Ascending aorta (tissue), 2 donors: ENCODE measurements at places on chromosomes 1 and 21.

DNA sequence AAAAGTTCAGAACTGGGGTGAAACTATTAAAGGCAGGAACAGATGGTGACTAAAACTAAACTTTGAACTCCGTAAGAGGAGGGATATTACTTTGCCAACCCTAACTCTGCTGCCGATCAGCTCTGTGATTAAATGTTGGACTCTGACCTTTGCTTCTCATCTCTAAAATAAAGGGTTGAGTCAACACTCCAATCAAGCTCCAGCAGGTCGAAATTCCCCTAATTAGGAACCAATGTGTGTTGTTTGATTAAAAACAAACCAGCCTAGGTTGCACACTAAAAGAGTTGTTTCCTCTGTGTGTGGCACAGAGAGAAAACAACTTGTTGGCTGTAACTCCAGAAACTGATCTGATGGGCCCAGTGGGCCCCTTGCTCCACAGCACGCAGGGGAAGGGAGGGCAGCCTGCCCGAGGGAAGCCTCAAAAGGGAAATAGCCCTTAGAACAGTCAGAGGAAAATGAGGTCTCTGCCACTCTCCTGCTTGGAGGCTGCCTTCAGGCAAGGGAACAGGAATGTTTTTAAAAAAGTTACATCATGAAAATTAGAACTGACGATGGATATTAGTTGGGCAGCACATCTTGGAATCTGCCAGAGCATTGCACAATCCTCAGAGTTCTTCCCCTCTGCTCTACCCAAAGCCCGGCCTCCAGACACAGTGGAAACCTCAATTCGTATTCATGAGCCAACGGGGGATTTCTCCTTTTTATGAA is 69.3 kb downstream of the KCTD3 start:
- no peak for DNase-seq

DNA sequence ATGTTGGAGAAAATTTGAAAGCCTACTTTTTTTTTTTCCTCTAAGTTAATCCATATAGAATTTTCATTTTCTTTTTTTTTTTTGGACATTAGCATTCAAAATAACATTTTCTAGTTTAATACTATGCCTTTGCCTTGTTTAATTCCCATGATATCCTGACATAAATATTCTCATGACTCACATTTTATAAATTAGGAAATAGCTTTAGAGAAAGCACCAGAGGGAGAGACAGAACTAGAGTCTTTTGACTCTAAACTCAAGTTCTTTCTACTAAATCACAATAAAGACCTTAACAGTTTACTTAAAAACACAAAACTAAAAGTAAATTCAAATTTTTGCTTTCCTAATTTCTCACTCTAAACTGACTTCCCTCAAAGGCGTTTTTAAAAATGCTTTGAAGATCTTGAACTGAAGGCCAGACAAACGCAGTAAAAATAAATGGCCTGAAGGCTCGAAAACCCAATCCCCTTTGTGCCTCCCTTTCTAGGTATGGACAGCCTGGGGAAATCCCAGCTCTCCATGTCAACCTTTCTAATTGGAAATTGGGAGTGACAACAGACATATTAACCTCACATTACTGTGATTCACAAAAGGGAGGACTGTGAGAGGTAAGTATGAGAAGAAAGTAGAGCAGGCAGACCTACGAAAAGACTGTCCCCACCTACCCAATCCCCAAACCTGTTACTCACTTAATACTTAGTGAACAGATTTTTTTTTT is 104.6 kb downstream of the ENAH start:
- no peak for DNase-seq

- no peak for DNase-seq
These were observed 105.5 kb downstream of the FASLG start for GRCh38 chr1:172764378-172764777.

GRCh38 chr1:33361532-33362235 is 40.8 kb upstream of the A3GALT2 start:
- no peak for DNase-seq

DNA sequence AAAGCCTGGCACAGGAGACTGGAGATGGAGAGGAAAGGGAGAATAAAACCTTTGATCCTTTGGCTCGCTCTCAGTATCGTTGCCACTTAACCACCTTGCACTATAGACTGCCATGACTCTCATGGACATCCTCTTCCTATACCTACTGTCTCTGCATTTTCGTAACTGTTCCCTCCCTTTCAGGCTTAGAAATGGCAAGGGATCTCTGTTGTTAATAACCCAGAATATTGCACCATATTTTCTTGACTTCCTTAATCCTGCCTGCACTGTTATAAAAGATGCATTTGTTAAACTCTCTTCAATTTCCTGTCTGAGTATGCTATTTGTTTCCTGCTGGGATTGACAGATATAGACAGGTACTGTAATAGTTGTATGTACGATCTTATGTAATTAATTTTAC is 38.6 kb downstream of the CYYR1 start:
- DNase-seq: no peak

DNA sequence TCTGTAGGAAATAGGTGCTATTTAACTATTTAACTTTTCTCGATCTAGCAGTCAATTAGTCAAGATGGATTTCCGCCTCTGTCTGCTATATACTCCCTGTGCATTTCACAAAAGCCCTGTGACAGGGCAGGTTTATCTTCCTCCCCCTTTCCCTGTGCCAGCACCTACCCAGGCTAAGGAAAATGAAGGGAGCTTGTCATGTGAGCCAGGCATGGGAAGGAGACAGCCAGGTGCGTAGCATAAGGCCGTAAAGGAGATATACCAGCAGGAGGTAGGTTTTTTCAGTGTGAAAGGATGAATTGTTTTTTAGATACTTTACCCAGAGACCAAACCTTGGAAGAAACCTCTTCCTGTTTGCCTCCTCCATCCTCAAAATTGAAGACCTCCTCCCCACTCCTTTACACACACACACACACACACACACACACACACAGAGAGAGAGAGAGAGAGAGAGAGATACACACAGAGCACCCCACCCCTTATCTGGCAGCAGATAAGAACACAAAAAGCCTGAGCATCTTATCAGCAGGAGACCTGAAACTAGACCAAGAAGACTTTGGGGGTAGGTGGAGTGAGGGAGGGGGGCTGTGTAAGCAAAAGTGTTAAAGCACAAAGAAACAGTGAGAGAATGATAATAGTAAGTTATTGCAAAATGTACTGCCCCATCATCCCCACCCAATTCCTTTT is 12.0 kb upstream of the TARBP1 start:
- no peak for DNase-seq

DNA sequence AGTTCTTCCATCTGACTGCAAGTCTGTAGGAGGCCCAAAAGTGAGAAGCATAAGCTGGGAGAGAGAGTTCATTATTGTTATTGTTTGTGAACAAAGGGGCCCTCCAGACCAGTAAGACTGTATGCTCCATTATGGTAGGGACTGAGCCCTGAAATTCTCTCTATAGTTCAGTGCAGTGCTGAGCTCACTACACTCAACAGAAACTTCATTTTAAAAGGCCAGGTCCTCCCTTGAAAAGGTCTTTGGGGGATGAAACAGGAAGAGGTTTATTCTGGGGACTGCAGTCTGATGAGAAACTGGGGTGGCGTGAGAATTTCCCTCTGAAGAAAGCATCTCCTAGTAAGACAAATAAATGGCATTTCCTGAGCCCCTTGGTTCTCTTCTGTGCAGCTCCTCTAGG is 5.5 kb upstream of the GATAD2B start:
- no peak for DNase-seq

DNA sequence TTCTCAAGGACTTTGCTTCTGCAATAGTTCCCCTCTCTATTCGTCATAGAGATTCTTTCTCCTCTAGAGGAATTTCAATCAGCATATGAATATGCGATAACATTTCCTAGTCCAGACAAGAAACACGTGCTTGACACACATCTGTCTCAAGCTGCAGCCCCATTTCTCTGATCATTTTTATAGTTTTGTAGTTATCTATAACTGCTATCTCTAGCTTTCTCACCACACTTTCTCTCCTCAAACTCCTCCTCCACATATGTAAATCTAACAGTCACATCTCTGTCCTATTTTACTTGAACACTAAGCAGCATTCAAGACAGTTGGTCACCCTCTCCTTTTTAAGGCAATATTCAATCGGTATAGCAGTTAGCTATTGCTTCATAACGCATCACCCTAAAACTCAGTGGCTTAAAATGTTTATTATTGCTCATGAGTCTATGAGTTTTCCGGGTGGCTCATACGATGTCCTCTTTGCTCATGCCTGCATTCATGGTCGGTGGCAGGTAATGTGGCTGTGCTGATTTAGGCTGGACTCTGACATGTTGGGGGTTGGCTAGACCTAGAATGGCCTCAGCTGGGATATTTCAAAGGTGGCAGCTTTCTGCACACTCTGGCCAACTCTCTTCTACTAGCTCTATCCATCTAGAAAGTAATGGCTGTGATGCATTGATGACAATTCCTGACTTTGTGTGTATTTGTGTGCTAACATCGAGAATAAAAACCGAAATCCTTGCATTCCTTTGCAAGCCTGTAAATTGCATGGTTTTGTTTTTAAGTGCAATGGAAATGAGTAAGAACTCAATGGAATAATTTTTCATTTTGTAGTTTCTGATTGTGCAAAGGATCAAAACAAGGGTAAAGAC is 20.6 kb downstream of the ATP6V1G3 start:
- no peak for DNase-seq

GRCh38 chr1:185816460-185816859 is 82.3 kb downstream of the HMCN1 start:
- no peak for DNase-seq

DNA sequence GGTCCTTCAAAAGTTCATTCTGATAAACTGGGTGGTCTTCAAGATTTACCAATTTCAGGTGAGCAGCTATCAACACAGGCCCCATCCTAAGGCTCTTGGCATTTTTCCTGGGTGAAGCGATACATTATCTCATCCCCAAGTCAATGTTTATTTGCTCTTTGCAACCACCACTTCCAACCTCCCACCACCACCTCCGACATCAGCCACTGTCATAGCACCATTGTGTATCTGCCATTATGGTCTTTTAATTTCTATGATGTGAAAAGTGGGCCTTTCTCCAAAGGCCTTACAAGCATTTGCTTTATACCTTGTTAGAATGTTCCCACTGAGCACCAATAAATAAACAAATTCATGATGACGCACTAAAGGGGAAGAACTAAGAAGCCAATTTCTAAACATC is 47.2 kb downstream of the TBX15 start:
- no peak for DNase-seq

- DNase-seq: no peak
These were observed 677 bp upstream of the HSD11B1 start for GRCh38 chr1:209703834-209704504.

DNA sequence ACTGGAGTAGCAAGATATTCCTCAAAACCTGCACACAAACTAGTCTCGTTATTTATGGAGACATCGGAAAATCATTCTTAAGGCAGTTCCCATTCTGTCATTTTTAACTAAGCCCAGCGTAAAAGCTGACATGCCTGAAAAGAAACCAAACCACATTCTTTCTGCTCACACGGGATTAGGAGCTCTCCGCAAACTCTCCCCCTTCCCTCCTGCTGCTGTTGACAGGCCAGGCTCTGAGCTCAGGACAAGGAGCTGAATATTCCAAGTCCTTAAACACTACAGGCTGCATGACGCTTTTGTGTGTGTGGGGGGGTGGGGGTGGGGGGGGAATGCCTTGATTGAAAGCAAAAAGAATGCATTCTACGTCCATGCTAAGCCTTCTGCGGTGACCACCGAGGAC is 5.2 kb downstream of the OLIG1 start:
- DNase-seq: no peak

- peak; percentile 64 for DNase-seq
These were observed 54.0 kb upstream of the IFFO2 start for GRCh38 chr1:19010503-19010902.

GRCh38 chr21:41611966-41612606 is 104.1 kb upstream of the TMPRSS2 start:
- peak; percentile 64 for DNase-seq

DNA sequence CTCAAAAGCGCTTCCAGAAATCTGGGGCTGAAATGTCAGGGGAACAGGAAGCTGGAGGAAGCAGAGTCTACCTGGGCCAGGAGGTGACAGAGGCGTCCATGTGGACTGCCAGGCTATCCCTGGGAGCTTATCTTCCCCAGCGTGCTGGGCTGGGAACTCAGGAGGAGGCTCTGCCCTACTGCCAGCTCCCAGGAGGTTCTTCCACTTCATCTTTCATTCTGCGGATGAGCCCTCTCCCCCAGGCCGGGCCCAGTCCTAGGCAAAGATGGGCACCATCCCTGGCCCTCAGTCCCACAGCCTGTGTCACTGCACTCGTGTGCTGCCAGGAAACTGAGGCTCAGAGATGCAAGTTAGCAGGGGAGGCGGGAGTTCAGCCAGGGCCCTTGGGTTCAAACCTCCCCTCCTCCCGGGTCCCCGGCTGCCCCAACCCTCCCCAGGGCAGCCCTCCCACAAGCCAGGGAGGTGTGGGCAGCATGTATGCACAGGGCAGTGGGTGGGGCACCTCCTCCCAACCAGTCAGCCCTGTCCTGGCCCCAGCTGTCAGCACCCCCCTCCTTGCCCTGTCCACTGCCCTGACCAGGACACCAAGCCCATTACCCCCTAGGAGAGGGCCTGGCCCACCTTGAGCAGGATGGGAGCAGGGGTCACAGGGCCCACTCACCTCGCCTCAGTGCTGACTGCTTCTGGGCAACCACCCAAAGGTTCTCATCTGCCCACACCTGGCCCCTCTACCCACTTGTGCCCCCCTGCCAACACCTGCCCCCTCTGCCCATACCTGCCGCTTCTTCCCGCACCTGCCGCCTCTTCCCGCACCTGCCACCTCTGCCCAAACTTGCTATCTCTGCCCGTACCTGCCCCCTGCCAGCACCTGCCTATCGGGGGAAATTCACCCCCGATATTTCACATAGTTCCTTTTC is 226.0 kb downstream of the NPHP4 start:
- DNase-seq: no peak

DNA sequence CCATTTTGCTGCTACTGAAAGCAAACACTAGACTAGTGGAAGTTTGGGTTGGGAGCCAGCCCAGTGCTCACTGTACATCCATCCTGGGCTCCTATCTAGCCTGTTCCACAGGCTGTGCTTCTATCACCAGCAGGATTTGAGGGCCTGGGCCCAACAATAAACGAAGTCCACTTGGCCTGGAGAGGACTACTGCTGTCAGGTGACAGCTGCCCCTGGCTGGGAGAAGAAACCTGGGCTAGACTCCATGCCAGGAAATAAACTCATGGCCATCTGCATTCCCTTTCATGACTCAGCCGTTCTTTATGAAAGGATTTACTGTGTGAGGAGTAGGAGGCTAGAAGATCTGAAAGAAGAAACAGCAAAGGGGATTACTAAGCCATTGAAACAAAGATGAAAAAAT is 35.5 kb downstream of the COLGALT2 start:
- DNase-seq: no peak
